ENCODE measurements at places on chromosomes 6 and 20.
A peak's percentile ranks its signal among the peaks of the same experiment; 100 is the strongest.

- DNase-seq, result peak; percentile 31
Measured at GRCh38 chr6:43575105-43575771, 600 bp downstream of the XPO5 start.

DNA sequence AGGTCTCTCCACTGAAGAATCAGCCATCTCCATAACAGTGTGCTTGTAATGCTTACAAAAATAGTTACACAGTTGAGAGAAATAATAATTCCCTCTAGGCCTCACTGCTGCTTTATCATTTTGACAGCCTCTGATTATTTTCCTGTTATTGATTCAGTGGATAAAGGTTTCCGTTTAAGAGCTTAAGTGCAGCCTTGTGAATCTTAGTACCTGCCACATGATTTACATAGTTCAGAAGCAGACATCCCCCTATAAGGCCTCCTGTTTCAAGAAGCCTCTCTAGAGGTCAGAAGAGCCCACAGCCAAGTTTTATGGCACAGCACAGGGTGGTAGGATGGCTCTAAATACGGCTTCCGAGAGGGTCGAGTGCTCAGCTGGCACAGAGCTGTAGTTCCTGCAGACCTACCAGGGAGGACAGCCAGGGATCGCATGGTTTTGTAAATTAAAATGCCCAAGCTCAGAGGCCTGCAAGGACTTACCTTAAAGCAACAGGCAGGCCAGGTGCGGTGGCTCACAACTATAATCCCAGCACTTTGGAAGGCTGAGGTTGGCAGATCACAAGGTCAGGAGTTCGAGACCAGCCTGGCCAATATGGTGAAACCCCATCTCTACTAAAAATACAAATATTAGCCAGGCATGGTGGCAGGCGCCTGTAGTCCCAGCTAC lies 17.6 kb upstream of the PYGB start:
- DNase-seq, result no peak

DNA sequence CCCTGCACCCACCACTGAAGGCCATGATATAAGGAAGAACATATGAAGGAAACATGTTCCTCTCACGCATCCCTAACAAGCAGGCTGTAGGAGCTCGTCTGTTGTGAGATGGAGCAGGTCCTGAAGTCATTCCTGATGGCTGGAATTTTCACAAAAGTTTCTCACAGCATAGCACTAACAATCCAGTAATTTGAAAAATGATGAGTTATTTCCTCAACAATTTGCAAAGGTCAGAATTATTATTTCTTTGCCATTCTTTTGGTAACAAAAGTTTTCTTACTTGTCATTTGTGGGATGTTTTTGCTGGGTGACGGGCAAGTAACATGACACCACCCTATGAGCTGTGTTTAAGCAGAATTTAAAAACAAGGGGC lies 27.6 kb upstream of the FRMD1 start:
- no peak for DNase-seq

GRCh38 chr6:69423785-69424184 lies 373.0 kb downstream of the LMBRD1 start:
- no peak for DNase-seq

GRCh38 chr20:16692009-16692408 lies 37.8 kb upstream of the SNRPB2 start:
- DNase-seq, result no peak

GRCh38 chr20:38108438-38108985 lies 56.6 kb downstream of the TGM2 start:
- DNase-seq, result no peak

DNA sequence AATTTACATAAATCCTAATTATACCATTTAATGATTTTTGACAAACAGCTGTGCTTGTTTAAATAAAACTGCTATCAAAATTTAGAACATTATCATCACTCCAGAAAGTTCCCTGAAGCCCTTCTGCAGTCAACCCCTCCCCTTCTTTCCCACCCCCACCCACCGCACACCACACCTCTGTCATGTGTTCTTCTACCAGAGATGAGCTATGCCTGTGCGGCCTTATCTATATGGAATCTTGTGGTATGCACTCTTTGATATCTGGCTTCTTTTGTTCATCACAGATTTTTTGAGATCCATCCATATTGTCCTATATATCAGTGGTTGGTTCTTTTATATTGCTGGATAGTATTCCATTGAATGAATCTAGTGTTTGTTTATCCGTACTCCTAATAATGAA lies 7.2 kb downstream of the MYLIP start:
- no peak for DNase-seq

DNA sequence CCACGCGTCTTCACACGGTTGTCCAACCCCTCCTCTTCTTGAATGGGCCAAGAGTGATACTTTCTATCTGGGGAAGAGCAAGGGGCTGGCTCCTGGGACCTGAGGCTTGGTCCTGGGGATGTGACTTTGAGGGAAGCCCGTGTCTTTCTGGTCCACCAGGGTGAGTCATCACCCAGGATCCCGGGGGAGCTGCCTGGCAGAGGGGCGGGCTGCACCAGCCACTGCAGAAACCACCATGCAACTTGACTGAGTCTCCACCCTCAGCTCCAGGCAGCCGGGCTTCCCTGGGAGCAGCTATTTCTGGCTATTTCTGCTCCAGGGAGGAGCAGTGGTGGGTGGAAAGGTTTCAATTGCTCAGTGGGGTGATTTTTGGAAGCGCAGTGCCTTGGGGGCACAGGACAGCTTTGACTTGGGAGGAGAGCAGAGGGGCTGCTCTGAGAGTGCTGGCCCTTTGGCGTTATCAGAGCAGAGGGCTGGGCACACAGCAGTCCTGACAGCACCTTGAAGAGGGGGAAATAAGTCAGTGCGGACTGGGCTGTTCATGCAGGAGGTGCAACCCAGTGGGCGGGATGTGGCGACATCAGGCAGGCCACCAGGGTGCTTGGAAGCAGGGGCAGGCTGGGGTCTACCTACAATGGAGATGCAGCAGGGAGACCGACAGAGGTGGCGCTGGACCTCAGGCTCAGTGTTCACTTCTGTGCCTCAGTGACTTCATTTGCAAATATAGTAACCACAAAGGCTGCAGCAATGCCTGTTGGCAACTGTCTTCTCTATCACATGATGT lies 45.1 kb upstream of the FAM83D start:
- DNase-seq, result no peak

DNA sequence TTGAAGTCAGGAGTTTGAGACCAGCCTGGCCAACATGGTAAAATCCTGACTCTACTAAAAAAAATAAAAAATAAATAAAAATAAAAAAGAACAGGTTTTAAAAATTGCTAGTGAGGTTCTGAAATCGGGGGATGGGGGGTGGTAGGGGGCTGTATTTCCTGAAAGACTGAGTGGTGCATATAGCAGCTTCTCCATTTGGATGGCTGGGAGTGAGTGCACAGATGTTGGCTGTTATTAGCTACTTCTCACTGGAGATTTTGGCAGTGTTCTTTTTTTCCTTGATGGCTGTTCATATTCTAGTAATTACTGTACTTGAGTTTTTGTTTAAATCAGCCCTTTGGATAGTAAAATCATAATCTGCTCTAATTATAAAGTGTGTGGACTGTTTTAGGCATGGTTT lies 79.8 kb downstream of the RTN4IP1 start:
- no peak for DNase-seq

DNA sequence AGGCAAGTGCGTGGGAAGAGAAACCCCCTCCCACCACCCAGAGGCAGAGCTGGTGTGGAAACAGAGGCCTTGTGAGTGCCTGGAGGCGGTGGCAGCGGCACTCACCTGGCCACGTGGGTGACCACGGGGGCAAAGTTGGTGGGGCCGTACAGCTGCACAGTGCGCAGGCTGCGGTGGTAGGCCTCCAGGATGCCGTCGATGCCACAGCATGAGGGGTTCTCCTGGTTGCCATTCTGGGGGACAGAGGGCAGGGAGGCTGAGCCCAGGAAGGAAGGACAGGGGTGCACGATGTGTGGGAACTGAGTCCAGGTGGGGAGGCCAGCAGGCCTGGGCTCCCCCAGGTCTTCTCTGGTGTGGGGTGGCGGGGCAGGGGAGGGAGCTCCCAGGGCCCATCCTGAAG lies 47.7 kb downstream of the RAB44 start:
- DNase-seq, result no peak

- DNase-seq, result no peak
Measured at GRCh38 chr20:50737352-50737751, 6.0 kb downstream of the PARD6B start.

GRCh38 chr20:62021793-62022385 lies 43.8 kb downstream of the TAF4 start:
- no peak for DNase-seq

- DNase-seq, result no peak
Measured at GRCh38 chr6:46509981-46510510, 18.8 kb upstream of the RCAN2 start.

GRCh38 chr20:37567671-37568588 lies 40.3 kb upstream of the BLCAP start:
- no peak for DNase-seq
